Activated naive CD4-positive, alpha-beta T cell treated with anti-CD3 and anti-CD28 coated beads, Interleukin-2, amount 50 U/mL, for 72 hours (primary cell): ENCODE measurements at places on chromosomes 11 and 22.

DNA sequence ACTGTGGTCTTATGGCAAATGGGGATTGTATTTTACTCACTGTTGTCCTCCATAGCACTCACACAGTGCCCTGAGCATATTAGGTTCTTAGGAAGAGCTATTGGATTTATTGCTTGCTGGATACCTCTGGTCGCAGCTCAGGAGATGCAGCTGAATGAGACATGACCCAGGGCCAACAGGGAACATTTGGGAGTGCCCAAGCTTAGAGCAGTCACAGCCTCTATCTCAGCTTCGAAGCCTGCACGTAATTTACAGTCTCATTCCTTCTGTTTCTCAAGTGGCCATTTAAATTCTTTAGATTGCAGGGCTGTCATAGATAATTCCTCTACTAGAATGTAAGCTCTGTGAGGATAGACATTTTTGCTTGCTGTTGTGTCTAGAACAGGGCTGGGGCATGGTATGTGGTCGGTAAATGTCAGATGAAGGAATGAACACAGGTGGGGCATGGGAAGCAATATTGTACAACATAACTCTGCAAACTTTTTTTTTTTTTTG lies 192.8 kb downstream of the GRIK4 start:
- no peak for DNase-seq

DNA sequence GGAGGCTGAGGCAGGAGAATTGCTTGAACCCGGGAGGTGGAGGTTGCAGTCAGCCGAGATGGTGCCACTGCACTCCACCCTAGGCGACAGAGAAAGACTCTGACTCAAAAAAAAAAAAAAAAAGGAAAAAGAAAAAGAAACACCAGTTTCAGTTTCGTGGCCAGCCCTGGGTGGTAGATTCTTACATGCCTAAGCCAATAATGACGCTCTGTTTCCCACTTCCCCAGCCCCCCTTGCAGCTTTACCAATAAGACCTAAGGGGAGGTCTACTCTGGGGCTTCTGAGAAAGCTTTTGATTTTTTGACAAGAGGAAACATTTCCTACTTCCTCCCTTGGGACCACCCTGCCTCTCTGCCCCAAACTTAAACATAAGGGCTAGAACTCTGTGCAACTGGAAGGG lies 30.0 kb upstream of the PTPRJ start:
- peak; percentile 14 for DNase-seq

DNA sequence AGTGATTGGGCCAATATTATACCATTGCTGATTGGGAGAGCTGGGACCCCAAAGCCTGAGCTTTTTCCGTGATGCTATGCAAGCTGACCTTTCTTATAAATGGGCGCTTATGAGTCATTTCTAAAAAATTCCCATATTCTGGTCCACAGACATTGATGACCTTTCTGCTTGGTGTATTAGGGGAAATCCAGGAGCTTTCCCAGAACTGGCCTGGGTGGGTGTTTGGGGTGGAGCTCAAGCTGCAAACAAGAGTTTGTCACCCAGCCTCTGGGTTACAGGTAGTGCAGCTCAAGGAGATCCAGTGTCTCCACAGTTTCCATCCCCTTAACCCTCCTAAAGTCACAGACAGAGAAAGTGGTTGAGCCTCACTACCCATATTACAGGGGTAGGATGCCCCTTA lies 67.7 kb downstream of the CCDC81 start:
- no peak for DNase-seq

GRCh38 chr11:34150494-34151151 lies 45.2 kb downstream of the NAT10 start:
- no peak for DNase-seq

DNA sequence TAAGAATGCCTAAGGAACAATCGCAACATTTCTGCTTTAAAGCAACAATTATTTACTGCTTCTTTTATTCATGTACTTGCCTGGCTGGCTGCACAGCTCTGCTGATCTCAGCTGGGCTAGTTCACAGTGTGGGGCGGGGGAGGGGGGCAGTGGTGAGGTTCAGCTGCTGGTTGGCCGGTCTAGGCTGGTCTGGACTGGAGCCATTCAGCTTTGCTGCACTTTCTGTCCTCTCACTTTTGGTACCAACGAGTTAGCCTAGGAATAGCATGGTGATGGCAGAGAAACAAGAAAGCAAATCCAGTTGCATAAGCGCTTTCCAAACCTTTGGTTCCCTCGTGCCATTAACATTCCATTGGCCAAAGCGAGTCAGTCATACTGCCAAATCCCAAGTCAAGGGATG lies 16.0 kb upstream of the MIF start:
- no peak for DNase-seq

DNA sequence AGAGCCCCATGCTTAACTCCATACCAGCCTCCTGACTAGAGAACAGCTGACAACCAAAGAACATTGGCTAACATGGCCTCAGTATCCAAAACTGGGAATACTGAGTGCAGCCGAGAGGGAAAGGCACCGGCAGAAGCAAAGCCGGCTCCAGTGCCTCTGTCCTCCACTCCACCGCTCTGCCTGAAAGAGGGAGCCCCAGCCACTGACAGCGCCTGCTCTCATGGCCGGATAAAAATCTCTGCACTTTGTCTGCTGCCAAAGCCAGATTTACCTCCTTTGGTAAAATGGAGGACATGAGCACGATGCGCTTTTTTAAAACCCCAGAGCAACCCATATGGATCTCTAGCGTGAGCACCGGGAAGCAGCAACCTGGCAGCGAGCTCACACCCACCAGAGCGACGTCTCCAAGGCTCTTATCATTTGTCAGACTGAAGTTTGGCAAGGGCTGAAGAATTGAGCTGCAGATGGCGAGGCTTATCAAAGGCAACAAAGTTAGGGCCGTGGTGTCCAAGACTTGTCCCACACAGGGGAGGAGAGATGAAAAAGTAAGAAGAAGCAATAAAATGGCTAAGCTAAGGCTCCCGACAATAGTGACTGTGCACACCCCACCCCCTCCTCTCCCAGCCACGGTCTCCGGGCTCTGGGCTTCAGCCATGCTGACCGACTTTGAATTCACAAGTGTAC lies 71.4 kb downstream of the EFCAB6 start:
- DNase-seq, result no peak

- no peak for DNase-seq
These were observed 13.9 kb downstream of the SLC25A17 start for GRCh38 chr22:40805239-40805638.

DNA sequence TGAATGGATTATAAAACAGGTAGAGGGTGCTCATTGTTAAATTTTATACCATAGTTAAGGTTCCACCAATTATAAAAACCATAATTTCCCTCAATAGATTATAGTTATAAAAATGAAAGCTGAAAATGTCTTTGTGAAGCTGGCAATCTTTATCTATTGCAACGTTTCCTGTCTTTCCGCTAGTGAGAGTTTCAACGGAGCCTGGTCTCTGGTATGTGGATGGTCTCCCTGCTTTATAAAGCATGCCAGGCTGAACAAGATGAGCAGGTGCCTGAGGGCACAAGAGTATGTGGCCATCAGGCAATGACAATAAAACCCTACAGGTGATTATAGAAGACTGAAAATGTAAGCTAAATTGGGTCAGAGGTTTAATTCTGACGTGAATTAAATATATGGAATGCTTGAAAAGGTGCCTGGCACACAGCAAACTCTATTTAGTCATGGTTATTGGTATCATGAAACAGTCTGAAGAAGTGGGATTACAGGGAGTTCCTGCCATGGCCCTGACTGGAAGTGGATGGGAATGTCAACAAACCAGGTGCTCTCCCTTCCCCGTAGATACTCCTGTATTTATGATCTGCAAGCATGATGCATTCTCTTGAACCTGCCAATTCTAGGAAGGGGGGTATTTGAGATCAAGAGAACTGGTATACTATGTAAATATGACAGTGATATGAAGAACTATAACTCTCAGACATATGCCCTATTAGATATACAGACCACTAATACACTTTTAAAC lies 115.7 kb downstream of the ENTHD1 start:
- DNase-seq, result no peak
